GM23338 (cell line): ENCODE measurements at places on chromosomes 3 and 15. TPM values are rescaled to one million over a fixed set of nuclear protein-coding genes. Genes with fewer than 3 reads are reported as not detected.

- DNase-seq, result no peak
These were observed 248.9 kb downstream of the TJP1 start for GRCh38 chr15:29573197-29573838.

GRCh38 chr15:57720867-57721266 lies 14.4 kb downstream of the POLR2M start:
- DNase-seq, result no peak

DNA sequence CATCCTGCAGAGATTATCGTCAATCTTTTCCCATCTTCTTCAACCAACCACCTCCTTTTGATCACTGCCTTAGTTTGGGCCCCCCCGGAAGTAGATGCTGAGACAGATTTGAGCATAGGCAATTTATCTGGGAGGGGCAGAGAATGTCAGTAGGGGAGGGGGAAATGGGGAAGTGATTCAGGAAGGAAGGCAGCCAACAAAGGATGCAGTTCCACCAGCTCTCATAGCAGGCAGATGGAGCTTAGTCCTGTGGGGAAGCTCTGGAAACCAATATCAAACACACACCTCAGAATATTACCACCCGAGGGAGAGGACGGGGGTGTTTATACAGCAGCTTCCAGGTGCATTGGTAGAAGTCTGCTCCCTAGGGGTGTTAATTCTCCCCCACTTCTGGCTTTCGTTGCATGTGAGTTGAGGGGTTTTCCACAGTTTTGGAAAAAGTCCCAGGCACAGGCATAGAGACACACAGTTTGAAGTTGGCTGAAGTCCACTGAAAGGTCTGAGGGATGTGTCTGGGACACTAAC lies 91.5 kb upstream of the TNFAIP8L3 start:
- no peak for DNase-seq

GRCh38 chr15:85036716-85037115 lies 55.1 kb downstream of the PDE8A start:
- DNase-seq, result peak; percentile 6

- DNase-seq, result no peak
These were observed 128.0 kb downstream of the SRGAP3 start for GRCh38 chr3:9121366-9122001.

DNA sequence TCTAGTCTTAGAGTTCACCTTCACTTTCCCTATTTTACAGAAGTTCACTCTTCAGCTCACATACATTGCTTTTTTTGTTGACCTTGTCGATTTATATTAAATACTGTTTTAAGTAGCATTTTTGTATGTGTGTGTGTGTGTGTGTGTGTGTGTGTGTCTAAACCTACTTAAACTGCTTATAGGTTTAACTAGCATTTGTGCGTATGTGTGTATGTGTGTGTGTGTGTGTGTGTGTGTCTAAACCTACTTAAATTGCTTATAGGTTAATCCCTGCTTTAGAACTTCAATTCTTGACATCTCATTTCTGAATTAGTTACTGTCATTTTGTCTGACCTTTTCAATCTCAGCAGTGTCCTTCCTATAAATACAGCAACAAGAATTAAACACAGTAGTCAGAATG lies 254.8 kb upstream of the EPHA3 start:
- no peak for DNase-seq

GRCh38 chr3:41592753-41593510 lies 369.0 kb downstream of the ULK4 start:
- DNase-seq, result no peak

DNA sequence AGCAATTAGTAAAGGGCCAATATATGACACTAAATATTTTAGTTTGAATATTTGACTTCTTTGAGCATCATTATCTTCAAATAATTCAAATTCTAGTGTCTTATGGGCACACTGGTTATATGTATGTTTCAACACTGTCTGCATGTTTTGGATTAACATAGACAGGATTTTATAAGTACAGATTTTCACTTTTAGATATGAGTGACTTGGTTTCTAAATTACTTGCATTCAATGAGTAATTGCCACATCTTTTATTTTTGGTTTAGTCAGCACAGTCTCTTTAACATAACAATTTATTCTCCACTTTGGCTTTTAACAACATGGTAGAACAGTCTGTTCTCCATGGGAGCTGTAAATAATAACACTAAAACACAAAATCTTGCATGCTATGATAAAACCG lies 674.8 kb downstream of the TBL1XR1 start:
- no peak for DNase-seq

GRCh38 chr3:67154429-67154828 lies 156.3 kb downstream of the KBTBD8 start:
- peak; percentile 40 for DNase-seq

DNA sequence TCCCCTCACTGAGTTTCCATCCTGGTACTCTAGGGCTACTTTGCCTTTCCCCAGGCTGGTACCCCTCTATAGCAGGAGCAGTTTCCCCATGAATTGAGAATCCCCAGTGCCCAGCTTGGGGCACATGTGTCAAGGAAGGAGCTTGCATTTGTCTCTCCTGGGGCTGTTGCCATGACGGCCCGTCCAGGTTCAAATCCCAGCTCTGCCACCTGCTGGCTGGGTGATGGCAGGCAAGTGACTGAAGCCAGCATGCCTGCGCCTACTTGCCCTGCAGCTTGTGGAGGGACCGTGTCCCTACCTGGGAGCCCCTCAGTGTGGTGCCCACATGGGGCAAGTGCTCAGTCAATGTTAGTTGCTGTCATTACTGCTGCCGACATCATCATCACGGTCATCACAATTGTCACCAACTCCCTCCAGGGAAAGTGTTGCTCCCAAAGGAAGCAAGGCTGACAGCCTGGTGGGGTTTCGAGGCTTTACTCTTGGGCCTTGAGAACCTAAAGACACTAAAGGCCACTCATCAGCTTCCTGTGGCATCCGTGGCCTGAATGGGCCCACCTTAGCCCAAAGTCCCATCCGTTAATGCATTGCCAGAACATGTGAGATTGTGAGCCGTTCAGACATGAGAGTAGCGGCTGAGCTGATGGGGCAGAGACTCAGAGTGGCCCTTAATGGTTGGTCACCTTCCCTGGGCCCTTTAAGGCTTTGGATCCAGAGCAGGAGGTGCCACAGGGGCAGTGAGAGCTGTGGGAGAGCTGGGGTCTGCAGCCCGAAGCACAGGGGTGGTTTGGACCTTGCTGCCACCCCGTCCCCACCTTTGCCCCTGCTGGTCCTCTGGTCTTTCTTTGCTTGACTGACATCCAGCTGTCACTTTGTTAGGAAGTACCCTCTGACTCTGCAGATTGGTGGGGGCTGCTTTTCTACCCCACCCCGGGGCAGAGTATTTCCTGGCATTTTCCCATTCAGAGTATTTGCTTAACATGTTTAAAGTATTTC lies 144.4 kb downstream of the DNAJB8 start:
- peak; percentile 79 for DNase-seq

DNA sequence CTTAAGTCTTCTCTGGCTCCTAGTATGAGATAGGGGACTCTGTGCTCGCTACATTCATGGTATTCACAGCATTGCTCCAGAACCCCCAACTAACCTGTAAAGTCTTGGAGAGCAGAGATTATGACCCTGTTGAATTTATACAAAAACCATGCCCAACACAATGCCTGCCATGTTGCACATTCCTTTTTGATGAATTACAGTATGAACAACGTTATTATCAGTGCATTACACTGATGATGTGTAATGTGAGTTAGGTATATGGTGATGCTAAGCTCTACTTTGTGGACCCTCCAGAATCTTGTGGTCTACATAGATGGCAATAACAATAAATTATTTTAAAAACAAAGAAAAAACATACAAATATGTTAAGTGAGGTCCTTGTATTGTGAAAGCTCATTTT lies 64.3 kb downstream of the EOMES start:
- no peak for DNase-seq

DNA sequence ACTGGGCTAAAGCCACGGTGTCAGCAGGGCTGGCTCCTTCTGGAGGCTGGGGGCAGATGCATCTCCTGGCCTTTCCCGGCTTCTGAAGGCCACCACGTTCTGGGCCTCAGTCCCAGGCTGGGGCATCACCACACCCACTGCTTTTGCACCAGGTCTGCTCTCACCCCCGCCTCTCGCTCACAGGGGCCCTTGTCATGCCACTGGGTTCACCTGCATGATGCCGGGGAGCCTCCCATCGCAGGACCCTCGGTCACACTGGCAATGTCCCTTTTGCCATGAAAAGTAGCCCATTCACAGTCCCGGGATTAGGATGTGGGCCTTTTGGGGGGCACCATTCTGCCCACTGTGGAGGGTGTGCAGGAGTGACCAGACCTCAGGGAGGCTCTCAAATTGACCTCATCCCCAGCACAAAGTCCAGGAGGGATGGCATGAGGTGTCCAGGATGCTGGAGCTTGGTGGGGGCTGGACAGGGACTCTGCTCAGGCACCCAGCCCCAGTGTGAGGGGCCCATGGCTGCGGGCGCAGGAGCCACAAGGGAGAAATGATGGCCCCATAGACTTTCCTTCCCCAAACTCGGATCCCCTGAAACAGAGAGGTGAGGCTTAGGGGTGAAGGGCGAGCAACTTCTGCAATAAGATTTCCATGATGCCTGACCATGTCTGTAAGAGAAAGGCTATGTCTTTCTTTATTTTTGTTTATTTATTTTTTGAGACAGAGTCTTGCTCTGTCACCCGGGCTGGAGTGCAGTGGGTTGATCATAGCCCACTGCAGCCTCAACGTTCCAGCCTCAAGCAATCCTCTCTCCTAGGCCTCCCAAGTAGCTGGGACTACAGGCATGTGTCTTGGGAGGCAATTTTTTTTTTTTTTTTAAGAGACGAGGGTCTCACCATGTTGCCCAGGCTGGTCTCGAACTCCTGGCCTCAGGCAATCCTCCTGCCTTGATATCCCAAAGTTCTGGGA lies 189.1 kb downstream of the GOLGA6L6 start:
- no peak for DNase-seq

DNA sequence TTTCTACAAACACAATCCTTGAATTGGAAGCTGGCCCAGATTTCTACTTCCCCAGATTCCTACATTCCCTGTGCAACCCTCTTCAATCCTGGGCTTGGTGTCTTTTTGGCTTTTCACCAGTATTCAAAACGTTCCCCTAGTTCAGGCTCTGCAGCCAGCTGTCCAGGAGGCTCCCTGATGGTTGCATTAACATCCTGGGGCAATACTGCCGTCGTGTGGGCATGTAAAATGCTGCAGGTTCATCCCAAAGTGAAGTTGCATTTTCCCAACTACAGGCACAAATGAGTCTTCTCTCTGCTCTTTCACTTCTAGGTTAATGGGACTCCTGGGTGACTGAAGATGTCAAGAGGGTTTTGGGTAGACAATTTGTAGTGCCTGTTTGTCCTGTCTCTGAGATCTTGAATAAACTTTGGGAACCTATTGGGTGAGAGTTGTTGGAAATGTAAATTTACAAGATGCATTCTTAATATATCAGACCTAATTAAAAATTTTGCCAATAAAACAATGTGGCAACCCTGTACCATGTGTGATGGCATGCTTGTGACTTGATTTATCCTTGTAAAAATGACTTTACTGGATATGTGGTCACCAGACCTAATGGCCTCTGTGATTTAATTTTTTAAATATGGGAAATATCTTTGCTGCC lies 28.6 kb downstream of the SOX14 start:
- DNase-seq, result peak; percentile 85

DNA sequence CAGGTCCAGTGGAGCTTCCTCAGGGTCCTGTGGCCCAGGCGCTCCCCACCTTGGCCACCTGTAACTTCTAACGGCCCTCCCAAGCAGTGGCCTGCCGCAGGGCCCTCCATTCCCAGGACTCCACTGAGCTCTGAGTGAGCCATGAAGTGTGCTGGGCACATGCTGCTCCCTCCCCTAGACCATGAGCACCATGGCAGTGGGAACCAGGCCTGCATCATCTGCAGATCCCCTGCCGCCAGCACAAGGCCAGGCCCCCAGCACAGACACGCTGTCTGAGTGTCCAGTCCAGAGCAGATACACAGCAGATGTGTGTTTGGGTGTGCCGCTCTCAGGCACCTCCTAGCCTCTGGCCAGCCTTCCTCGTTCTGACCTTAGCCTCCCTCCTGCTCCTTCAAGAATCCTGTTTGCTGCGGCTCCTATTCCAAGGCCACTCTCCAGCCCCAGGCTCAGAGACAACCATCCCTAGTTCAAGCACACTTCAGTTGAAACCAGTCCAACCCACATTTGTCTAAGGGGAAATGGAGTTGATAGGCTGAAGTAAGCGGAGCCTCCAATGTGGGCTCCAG lies 7.0 kb upstream of the KLF15 start:
- DNase-seq, result no peak

GRCh38 chr3:47079432-47079831 lies 84.5 kb downstream of the SETD2 start:
- DNase-seq, result no peak

GRCh38 chr3:117238806-117239205 lies 529.2 kb downstream of the TUSC7 start:
- DNase-seq, result peak; percentile 34

GRCh38 chr3:150631515-150632221 lies 28.5 kb downstream of the SELENOT start:
- no peak for DNase-seq

GRCh38 chr3:103796068-103796467 lies 1361.3 kb downstream of the ZPLD1 start:
- DNase-seq, result no peak

The FBLN2 gene
- 18.8 and 24.4 TPM in 2 replicates for polyA plus RNA-seq

The CYP19A1 gene
- polyA plus RNA-seq, result 0.05 and 0.42 TPM in 2 replicates

The SLC38A3 gene
- 0.68 and 1.3 TPM in 2 replicates for polyA plus RNA-seq

The FNDC3B gene
- 17.8 and 19.1 TPM in 2 replicates for polyA plus RNA-seq

The ALAS1 gene
- 17.8 and 19.2 TPM in 2 replicates for polyA plus RNA-seq

The SEMA3G gene
- 0.47 and 0.56 TPM in 2 replicates for polyA plus RNA-seq

The ZSCAN2 gene
- 42.7 and 45.8 TPM in 2 replicates for polyA plus RNA-seq

The KCNMB3 gene
- polyA plus RNA-seq, result 3.3 and 3.8 TPM in 2 replicates

The ADAMTSL3 gene
- 0.61 and 0.92 TPM in 2 replicates for polyA plus RNA-seq

The CD200 gene
- 56.5 and 65.0 TPM in 2 replicates for polyA plus RNA-seq

The CFAP100 gene
- polyA plus RNA-seq, result not detected in 2 replicates

The ZMYND10 gene
- 0.24 and 0.29 TPM in 2 replicates for polyA plus RNA-seq

The SUCNR1 gene
- polyA plus RNA-seq, result not detected in 2 replicates
